ENCODE measurements at places on chromosomes 5 and 9. TPM values are rescaled to one million over a fixed set of nuclear protein-coding genes. Genes with fewer than 3 reads are reported as not detected.

INSYN2B gene
- not detected for total RNA-seq

SLC34A3 gene
- not detected for total RNA-seq

DNA sequence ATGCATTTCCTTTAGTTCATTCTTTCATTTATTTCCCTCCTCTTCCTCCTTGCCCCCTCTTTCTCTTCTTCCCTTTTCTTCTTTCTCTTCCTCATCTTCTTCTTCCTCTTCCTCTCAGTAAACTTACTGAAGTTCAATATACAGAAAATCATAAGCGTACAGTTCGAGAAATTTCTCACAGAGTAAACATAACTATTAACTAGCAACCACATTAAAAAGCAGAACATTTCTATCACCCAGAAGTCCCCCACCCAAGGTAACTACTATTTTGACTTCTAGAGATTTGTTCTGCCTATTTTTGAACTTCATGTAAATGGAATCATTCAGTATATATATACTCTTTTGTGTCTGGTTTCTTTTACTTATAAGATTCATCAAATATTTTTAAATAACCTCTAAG, 48.2 kb downstream of the TNFAIP8 start:
- no peak for DNase-seq

LCNL1 gene
- not detected for total RNA-seq

DNA sequence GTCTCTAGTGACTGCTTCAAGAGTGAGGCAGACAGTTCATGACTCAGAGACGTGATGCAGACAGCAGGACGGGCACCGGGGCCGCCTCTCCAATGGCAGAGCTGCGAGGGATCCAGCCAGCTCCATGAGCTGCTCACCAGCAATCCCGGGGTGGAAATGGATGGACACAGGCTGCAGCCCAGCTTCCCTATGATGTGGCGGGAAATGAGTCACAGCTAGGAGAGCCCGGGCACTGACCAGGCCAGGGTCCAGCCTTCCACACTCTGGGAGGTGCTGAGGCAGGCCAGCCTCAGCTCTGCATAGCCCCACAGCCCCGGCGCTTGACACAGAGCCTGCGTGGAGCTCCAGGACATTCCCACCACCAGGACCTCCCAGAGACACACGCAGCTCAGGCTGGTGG, 244.8 kb upstream of the IRX2 start:
- DNase-seq, result no peak

DNA sequence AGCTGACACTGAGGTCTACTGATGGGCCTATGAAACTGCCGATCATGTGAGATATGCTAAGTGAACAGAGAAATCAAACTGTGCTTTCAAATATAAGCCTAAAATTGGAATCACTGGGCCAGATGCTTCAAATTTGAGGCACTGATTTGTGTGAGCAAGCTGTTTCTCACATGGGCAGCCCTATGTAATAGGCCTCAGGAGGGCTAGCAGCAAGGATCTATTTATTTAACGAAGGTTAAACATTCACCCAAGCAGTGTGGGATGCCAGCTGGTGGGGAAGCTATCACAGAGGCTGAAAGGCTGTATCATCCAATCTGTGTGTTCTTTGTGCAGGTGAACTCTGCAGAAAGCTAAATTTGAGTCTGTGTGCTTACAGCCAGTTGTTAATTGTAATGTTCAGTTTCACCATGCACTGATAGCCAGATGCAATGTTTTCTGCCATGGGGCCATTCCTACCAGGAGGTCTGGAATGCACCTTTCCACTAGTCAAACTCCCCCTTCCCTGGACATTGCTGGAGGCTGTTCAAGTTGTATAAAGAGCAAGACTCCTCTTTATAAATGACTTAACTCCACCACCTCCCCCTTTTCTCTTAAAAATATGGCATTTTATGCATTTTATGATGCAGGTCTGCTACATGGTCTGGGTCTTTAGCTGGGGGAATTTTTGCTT, 228.9 kb downstream of the SH3GL2 start:
- peak; percentile 66 for DNase-seq

SPATA31D4 gene
- not detected for total RNA-seq

DNA sequence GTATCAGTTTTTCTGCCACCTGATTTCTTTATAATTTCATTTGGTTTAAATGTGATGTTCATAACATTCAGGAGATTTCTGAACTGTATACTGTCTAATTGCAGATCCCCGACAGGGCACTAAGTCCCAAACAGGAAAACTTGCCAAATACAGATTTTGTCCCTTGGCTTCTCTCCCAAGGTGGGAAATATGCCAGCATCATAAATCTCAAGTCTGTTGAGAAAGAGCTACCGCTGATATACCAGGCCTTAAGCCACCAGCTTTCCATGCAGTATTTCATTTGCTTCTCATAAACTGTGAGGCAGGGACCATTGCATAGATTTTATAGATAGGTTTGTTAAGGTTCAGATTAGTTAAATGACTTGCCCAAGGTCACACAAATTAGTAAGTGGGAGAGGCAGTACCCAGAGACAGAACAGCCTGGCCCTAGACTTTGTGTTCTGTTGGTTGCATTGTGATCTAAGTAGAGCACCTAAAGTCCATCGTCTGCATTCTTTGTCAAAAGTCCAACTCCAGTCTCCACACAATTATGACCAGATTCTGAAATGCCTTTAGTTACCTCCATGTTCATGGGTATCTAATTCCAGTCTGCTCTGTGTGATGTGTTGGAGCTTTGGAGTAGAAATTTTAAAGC, 16.2 kb downstream of the GPR21 start:
- DNase-seq, result peak; percentile 79

DNA sequence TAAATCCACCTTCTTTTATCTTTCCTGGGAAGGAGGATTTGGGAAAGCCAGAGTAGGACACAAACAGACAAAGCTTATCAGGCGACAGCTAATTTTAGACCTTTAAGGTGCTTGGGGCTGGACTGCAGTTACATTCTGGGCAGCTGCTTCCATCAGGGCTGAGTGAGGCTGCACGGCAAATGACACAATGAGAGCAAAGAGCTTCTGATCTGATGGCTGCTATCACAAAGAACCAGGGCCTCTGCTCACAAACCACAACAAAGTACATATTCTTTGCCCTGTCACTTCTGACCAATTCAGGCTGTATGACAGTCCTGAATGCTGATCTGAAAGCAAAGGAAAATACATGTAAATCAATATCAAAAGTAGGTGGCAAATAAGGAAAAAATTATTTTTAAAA, 93.1 kb downstream of the MRPS27 start:
- no peak for DNase-seq

DNA sequence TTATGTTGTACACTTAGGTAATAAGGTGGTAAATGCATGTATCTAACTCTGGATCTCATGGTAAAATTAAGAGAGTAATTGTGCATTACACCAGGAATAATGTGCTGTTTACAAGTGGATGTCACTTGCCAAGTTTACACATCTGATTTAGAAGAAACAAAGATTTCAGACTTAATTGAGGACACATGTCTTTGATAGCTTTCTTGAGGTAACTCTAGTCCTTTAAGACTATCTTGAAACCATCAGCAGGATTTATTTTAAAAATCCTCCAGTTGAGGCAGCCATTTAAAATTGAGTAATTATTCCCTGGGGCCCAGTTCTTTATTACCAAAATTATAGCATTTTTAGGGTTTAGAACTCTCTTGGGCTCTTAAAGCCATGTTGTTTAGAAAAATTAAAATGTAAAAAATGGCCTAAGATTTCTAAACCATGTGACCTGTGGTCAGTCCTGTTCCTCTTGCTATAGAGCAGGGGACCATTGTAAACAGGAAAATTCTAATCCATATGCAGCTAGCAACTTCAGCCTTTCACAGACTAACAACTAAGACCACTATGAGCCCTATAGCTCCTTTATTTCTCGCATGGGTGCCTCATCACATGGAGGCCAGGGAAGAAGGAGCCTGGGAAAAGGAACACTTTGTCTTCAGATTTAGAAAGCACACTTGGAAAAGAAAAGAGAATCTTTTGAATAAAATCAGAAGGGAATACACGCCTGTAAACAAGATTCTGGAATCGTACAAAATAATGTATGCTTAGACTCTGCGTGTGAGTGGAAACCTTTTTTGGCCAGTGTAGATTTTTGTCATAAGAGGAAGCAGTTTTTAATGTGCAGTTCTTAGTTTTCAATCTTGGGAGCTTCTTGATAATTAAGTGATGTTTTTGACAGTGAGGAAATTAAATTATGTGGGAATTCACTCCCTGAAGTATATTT, 71.2 kb downstream of the ZSWIM6 start:
- no peak for DNase-seq

GRCh38 chr9:14813336-14814248, 91.1 kb upstream of the CER1 start:
- DNase-seq, result no peak

GRCh38 chr5:95818181-95819147, 4.1 kb downstream of the GLRX start:
- no peak for DNase-seq

ATG12 gene
- 24.5 TPM for total RNA-seq

- no peak for DNase-seq
These were observed 53.2 kb upstream of the SLC25A51 start for GRCh38 chr9:37956904-37957663.

GRCh38 chr9:73131461-73131860, 20.2 kb upstream of the ANXA1 start:
- no peak for DNase-seq

IL4 gene
- not detected for total RNA-seq

DNA sequence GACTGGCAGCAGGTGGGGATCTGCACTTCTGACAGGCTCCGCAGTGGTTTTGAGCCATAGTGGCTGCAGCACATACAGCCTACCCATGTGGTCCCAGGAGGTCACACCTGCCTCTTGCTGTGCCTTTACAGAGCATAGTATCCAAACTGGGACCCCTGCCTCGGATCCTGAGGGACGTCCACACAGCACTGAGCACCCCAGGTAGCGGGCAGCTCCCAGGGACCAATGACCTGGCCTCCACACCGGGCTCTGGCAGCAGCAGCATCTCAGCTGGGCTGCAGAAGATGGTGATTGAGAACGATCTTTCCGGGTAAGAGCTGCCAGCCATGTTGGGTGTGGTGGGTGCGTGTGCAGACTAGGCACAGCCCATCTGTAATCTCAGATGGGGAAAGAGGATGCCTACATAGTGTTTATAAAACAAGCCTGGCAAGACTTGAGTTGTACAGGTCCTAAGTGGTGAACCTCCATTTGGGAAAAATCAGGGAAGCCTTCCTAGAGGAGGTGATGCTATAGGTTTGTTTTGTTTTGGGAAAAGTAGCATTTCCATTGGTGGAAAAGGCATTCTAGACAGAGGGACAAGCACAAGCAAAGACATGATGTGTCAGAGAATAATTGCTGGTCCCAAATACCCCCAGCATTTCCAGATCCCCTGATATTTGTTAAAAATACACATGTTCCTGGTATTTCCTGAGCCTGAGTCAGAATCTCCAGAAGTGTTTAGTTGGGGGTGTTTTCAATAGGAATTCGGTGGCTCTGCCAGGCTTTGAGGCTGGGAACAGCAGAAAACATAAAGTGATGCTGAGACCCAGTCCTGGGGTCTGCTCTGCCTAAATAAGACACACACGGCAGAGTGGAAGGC, 119.2 kb downstream of the DAB2IP start:
- DNase-seq, result no peak

- DNase-seq, result no peak
These were observed 88.8 kb upstream of the PAM start for GRCh38 chr5:102666164-102666946.

DNA sequence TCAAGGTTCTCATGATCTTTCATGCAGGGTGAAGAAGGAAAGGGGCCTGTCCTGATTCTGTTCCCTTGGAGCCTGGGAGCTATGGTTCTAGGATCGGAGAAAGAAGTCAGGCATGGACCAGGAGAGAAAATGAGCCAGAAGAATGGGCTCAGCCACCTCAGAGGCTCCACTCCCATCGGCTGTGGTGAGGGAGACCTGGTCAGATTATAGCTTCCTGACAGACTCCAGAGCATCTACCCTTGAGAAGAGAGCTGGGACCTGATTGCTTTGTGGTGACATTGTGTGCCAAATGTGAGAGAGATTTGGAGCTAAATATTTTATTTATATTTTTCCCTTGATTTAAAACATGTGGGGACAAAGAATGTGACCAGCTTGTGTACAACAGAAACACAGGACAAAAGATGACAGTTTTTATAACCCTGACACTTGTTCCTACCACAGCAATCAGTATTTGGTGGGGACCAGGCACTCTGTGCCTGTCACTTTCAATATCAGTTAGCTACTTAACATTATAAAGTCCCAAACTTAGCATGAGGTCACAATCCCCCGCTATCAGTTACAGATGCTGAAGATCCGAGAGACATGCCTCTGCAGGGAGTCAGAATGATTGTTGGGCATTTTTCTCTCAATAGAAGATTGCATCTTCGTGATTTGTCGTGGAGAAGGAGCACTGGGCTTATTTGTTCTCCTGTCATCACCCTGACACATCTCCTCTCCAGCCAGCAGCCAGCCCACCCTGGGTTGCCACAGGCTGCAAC, 228.3 kb upstream of the ADAMTS16 start:
- DNase-seq, result no peak

Data from colonic mucosa (tissue), 4 donors.